Right forelimb (tissue), 1 donor: ENCODE measurements at places on chromosomes 2 and 18.

- no peak for DNase-seq
These were observed 4.5 kb downstream of the HNMT start for GRCh38 chr2:137968477-137969417.

DNA sequence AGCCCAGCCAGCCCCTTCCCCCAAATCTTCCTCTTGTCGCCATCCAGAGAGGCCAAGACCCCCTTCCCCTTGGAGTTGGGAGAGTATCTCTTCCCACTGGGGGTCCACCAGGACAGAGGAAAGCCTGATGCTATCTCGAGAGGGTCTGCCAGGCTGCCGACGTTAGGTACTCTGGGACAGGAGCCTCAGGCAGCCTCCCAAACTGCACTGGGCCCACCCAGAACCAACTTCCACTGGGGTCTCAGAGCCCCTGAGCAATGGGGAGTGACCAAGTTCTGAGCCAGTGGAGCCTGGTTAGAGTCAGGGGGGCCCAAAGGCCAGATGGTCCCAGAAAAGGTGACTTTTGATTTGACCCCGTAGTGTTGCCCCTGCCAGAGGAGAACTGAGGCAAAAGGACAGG is 189.1 kb downstream of the INHBB start:
- no peak for DNase-seq

DNA sequence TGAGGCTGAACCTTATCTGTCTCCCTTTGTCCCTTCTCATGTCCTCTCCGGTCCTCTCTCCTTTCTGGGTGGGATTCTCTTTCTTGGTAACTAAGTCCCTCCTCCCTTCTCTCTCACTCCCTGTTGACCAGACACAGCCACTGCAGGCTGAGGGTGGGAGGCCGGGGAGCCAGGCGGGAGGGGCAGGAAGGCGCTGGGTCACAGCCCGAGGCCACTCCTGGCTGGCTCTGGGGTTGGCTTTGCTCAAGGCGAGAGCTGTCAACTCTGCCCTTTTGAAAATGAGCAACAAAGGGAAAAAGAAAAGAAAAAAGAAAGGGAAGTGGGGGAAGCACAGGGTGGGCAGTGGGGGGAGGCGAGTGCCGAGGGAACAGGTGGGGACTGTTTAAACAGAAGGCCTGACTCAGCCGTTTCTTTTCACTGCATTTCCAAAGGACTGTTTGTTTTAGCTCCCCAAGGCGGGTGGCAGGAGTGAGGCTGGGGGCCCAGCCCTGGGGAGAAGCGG is 70.5 kb upstream of the IGFBP5 start:
- DNase-seq, result peak; percentile 34

DNA sequence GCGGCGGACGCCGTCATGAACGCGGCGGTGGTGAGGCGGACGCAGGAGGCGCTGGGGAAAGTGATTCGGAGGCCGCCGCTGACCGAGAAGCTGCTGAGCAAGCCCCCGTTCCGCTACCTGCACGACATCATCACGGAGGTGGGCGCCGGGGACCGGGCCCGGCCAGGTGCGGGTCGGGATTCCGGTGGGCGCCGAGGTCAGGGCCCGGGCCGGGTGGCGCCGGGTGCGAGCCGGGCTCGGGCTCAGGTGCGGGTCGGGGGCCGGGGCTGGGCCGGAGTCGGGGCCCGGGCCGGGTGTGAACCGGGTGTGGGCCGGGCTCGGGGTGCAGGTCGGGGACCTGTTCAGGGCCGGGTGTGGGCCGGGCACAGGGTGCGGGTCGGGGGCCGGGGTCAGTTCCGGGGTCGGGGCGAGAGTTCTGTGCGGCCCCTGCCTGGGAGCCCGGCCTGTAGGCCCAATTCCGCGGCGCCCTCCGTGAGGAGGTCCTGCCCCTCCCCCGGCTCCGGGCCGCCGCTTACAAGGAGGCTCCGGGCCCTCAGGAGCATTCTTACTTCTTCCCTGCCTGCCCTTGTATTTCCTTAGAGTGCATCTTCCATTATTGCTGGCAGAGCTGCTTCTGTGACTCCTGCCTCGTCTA is 447 bp downstream of the TRAF3IP1 start:
- no peak for DNase-seq

- no peak for DNase-seq
These were observed 2.8 kb upstream of the ATF2 start for GRCh38 chr2:175170659-175171304.

DNA sequence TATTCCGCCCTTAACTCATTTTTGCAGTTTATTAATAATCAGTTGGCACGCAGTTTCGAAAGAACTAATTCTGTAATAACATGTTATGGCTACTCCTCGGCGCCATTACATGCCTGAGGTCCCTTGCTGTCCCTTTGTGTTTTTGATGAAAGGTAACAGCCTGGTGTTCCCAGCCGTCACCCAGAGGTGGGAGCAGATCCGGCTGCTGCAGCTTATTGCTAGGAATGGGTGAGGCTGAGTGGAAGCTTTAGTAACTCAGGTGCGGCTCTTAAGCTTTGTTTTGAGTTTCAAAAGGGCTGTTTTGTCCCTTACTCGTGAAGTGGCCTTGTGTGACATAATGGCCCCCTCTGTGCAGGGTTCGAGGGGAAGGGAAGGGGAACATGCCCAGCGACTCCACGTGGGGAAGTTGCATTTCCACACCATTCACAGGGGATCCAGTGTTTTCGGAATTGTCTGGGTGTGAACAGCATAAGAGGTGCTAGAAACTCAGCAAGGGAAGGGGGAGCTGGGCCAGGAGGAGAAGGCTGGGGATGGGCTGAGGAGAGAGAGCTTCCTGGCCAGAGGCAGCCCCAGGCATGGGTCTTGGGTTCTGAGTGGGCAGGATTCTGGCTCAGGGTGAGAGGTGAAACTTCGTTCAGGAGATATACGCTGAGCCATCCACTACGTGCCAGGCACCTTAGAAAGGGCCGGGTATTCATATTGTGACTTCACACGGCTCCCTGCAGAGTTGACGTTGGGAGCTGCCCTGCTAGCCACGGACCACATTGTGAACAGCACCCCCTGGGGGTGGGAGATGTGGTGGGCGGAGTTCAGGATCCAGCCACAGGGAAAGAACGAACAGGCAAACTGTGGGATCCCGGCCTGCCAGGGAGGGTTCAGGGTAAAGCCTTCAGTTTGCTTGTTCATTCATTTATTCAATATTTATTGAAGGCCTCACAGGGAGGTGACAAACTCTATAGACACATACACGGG is 84.4 kb downstream of the TGOLN2 start:
- DNase-seq, result no peak

DNA sequence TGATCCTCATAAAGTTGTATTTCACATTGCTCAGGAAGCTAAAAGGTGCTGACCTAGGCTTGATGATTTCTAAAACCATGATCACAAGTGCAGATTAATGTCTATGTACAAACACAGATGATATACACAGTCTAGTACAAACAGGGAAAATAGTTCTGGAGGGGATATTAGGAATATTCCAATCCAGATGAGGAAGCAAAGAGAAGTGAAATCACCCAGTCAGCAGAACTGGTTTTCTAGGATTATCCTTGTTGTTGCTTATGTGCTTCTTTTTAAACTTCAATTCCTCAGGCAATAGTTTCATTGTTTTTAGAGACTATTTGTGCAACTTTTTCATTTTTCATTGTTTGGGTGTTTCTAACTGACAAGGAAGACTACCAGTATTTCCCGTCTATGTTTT is 4.7 kb downstream of the IL1A start:
- DNase-seq, result no peak
